ENCODE measurements at places on chromosomes 7 and 10. TPM values are rescaled to one million over a fixed set of nuclear protein-coding genes. Genes with fewer than 3 reads are reported as not detected.

Gene PIP
- total RNA-seq = not detected

Gene CYP2W1
- total RNA-seq = 0.63 TPM

Gene GIMAP8
- not detected for total RNA-seq

Gene IFIT1B
- total RNA-seq = not detected

Gene FGFBP3
- 0.33 TPM for total RNA-seq

Gene OIT3
- not detected for total RNA-seq

Gene HOXA3
- total RNA-seq = 86.7 TPM

Gene SLC26A4
- total RNA-seq = 0.25 TPM

Gene FAM25A
- not detected for total RNA-seq

Gene PTPRZ1
- total RNA-seq = not detected

Gene CPA2
- total RNA-seq = not detected

Gene PTF1A
- total RNA-seq = not detected

Gene LIPF
- not detected for total RNA-seq

Gene OR2A42
- total RNA-seq = under 0.01 TPM

Gene GUSB
- 34.9 TPM for total RNA-seq

Gene PDE1C
- 2.8 TPM for total RNA-seq

Gene GARIN1A
- total RNA-seq = 0.13 TPM

Gene TUBB8
- total RNA-seq = 0.33 TPM

Gene UFSP1
- total RNA-seq = 11.4 TPM

Gene DGKB
- not detected for total RNA-seq

Gene TMEM213
- not detected for total RNA-seq

Gene HKDC1
- 25.1 TPM for total RNA-seq

Gene FAM221A
- total RNA-seq = 3.3 TPM

Gene IGF2BP3
- total RNA-seq = 39.0 TPM

Gene MMP21
- not detected for total RNA-seq

Gene ENTPD1
- 0.16 TPM for total RNA-seq

Gene RHOBTB1
- 22.8 TPM for total RNA-seq

Gene LRIT1
- total RNA-seq = not detected

Gene TBX20
- not detected for total RNA-seq

Gene GNA12
- total RNA-seq = 41.2 TPM

Gene OR2A1
- 0.13 TPM for total RNA-seq

Gene OR2A7
- total RNA-seq = 1.1 TPM

Gene CCL24
- total RNA-seq = not detected

Gene SEMA3E
- 1.6 TPM for total RNA-seq

Gene RNF32
- total RNA-seq = 0.13 TPM

Gene TRPV5
- total RNA-seq = not detected

Gene DPP6
- total RNA-seq = 0.25 TPM

Gene NACAD
- total RNA-seq = 9.4 TPM

Gene KCNH2
- 2.3 TPM for total RNA-seq

Gene CYP3A5
- 0.16 TPM for total RNA-seq

Gene KCNMA1
- 32.5 TPM for total RNA-seq

Gene TBRG4
- 72.4 TPM for total RNA-seq

Gene GPER1
- total RNA-seq = 2.6 TPM

Gene AKR1D1
- total RNA-seq = not detected

Gene PDK4
- total RNA-seq = 1.6 TPM

Gene NPY4R
- 0.13 TPM for total RNA-seq

Data from mesangial cell (primary cell).